ENCODE measurements at places on chromosomes 2 and 18.

DNA sequence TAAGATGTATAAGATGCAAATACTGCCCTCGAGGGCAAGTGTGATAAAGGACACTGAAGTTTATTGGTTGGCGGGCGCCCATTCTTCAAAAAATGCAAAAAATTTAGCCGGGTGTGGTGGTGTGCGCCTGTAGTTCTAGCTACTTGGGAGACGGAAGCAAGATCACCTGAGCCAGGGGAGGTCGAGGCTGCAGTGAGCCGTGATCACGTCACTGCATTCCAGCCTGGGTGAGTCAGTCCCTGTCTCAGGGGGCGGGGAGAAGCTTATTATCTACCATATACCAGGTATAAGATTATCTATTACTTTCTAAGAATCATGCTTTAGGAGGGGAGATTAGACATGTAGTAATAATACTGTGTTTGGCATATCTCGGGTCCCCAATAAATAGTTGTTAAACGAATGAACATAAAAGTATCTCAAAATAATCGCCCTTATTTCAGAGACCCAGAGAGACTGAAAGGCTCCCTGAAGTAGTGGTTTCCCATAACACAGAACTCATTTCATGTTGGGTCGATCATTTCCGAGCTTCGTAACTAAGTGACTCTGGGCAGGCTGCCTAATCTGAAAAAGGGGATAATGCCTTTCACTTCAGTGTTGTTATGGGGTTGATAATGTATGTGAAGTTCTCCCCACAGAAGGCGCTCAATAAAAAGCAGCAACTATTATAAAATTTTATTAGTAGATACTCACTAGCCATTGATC is 1.2 kb upstream of the SELENOI start:
- no peak for DNase-seq

GRCh38 chr18:26956863-26957262 is 91.4 kb upstream of the AQP4 start:
- DNase-seq: no peak

GRCh38 chr2:49042488-49042887 is 111.8 kb downstream of the FSHR start:
- no peak for DNase-seq

DNA sequence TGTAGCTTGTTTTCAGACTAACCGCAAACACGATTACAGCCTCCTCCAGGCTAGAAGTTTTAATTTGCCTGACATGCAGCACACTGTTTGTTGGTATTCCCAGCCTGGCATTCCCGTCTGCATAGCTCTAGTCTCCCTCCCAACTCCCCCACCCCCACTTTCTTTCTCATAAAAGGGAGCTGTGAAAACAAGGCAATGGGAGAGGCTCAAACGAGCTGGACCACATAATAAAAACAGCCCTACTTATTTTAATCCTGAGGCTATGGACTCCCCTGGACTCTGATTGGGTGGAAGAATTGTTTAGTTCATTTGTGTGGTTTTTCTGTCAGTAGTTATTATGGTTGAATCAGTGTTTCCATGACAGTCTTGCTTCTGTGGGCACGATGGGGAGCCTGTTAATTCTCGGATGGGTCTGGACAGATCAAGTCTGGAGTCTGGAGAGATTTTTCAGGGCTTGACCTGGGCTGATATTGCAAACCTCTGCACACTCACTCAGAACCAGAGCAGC is 1.2 kb downstream of the STON1 start:
- peak; percentile 34 for DNase-seq

- DNase-seq: peak; percentile 85
These were observed 38.1 kb upstream of the B4GALT6 start for GRCh38 chr18:31722369-31722957.

DNA sequence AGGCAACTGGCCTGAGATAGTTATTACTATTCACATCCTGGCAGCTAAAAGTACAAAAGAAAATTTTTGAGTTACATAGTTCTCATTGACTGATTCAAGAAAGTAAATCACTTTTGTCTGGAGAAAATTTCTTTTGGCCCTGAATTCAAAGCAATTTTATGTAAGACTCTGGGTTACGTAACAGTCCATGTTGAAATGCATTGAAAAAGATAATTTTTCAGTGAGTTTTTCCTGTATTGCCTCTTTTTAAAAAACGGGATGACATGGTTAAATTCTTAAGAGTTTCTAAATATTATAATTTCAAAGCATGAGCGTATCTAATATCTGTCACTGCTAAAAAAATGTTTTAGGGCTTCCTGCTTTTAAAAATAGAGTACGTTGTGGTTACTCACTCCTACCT is 72.7 kb downstream of the ANKRD12 start:
- no peak for DNase-seq

DNA sequence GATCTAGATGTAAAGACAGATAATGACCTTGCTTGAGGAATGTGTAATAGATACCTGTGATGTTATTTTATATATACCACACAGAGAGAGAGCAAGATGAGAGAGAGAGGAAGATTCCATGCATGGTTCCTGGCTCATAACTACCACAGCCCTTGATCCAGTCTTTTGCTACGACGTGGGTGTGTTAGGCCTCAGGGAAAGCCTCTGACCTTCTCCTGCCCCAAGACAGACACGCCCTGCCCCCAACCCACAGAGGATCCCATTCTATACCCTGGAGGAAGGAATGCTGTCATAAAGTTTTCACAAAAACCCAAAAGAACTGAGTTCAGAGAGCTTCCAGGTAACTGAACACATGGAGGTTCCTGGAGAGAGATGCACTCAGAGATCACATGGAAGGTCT is 193.1 kb downstream of the ZEB2 start:
- no peak for DNase-seq

DNA sequence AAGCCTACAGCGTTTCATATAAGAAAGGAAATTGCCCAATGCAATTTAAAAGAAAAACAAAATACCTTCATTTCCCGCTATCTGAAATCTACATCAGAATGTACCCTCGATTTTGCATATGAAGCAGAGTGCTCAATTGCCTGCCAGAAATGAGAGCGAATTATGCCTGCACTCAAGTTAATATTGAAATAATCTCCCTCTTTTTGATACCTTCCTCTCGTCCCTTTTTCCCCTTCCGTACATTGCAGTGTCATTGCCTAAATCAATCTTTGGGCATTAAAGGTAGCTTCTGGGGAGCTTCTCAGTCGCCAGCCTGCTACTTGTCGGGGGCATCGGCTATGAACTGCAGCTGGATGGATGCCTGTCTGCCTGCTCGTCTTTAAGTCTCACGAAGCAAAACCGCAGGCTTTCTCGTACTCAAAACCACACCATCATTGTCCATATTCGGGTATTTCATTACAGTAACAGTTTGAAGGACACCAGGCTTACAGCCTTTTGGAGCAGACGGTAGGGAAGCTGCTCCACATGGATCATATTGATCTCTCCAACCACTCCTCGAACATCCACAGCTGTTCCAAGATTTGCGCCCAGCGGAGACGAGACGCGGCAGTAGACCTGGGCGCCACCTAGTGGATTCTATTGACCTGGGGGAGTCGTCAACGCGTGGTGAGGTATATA is 64.0 kb upstream of the HNRNPA3 start:
- peak; percentile 50 for DNase-seq

GRCh38 chr2:164009756-164010337 is 274.0 kb upstream of the FIGN start:
- no peak for DNase-seq

DNA sequence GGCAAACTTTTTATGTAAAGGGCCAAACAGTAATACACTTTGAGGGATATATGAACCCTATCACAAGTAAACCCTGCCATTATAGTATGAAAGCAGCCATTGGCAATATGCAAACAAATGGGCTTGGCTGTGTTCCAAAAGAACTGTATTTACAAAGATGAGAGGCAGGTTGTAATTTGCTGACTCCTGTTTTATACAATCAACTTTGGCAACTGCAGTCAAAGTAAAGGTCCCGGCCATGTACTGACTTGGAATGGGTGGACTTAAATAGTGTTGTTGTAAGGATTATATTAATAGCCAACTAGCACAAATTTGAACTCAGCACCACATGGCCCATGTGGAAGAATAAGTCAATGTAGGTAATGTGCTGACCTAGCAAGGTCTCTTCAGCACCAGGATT is 223.4 kb downstream of the WDPCP start:
- no peak for DNase-seq

- DNase-seq: no peak
These were observed 249.2 kb downstream of the TXNL1 start for GRCh38 chr18:56389190-56389589.
